ENCODE measurements at places on chromosomes 6 and 20.
A peak's percentile ranks its signal among the peaks of the same experiment; 100 is the strongest.

DNA sequence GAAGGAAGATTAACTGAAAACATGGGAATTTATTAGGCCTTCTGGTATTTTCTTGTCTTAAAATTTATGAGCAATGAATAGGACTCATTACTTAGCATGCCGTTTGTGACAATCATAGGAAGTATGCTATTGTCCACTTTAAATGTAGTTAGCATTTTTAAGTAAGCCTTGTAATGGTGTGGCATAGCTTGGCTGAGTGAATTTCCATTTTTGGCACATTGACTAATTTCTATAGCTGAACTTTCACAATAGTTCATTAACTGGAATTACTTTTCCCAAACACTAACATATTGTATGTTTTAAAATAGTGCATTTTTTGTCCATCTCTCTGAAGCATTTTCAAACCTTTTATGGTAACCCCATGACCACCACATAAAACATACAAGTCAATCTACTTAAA, 15.7 kb downstream of the RSPO3 start:
- DNase-seq = no peak

DNA sequence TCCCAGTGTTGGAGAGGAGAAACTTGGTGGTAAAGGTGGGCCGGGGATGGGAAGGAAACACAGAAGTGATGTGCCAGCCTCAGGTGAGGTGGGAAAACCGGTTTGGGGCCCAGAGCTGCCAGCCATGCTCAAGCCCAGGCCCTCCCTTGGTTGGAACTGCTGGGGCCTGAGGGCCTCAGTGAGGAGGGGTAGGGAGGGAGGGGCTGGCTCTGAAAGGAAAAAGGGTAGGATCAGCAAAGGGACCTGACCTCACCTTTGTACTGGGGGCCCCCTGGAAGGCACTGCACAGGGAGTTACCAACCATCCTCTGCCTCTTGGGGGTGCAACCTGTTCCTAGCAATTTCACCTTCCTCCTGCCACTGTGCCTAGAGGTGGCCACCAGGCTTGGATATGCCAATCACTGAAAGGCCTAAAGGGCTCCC, 1.8 kb upstream of the SPEF1 start:
- DNase-seq = no peak

GRCh38 chr6:50966986-50967385, 148.3 kb downstream of the TFAP2B start:
- DNase-seq = no peak

- DNase-seq = no peak
Measured at GRCh38 chr6:41200296-41200900, 551 bp downstream of the TREML2 start.

GRCh38 chr6:155461556-155461955, 5.9 kb upstream of the NOX3 start:
- DNase-seq = no peak

DNA sequence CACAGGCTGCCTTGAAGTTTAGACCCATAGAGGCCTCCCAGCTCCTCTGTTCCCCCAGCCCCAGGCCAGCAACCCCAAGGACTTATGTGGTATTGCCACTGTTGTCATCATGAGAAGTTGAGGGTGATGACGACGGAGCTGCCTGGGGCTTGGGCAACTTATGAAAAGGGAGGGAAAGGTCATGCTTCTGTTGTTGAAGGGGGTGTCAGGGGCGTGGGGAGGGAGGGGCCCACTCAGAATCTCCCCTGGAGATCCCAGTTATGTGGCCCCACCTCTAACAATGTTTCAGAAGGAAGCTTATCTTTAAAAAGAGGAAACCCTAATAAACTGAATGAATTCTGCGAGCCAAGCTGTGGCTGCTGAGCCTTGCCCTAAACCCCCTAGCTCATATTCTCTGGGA, 4.2 kb downstream of the ADTRP start:
- DNase-seq = no peak

DNA sequence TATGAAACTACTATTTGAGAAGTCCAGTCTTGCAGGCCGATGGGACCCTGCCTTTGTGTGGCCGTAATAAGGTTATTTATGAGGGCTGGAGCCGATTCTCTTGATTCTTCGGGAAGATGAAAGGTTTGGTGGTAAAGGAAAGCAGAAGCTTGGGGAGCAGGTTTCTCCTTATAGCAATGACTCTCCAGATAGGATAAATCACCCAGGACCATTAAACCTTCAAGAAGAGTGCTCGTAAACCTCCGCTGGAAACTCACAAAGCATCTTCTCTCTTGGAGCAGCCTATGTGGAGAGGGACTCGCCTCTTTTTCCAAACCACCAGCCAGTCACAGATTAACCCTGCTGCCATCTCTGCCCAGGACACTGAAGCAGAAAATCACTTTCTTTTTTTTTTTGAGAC, 69.6 kb upstream of the SALL4 start:
- no peak for DNase-seq

DNA sequence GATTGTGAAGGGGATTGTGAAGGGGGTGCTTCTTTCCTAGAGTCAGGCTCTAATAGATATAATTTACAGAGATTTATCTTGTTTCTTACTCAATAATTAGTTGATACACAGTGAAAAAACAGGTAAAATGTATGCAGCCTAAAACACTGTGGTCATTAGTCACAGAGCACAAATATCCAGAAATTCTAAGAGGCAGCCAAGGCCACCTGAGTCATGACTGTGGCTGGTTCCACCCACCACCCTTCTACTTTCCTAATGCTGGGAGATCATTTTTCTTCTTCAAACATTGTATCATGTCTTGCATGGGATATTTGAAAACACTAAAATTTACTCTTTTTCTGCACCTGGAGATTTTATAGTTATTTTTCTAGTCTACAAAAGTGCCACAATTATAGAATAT, 181.6 kb downstream of the OTOR start:
- no peak for DNase-seq

GRCh38 chr20:63626424-63627128, at the start of gene GMEB2:
Gene GMEB2 (minus strand): TSS chr20:63627101. CDS start chr20:63619397, 7,704 bp downstream.
- DNase-seq = peak; percentile 80

DNA sequence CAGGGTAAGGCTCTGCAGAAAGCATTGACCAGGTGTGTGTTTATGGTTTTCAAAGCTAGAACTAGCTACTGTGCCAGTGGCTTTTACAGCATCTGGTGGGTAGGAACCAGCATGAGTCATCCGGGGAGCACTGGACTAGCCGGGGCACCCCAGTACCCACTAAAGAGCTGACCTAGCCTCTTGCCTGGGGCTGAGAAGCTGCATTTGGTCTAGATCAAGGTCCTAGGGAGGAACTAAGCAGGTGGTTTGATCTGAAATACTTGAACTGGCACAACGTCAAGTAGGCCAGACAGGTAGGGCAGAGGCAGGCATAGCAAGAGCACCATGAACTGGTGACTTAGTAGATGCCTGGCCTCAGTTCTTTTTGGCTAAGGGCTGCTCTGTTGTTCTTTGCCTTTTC, 109.8 kb upstream of the PTPRK start:
- no peak for DNase-seq

GRCh38 chr6:21201187-21201586, 392.4 kb upstream of the SOX4 start:
- no peak for DNase-seq

All from globus pallidus (tissue), 1 donor.